GM12864 (cell line): ENCODE measurements at places on chromosomes 13 and 19.

DNA sequence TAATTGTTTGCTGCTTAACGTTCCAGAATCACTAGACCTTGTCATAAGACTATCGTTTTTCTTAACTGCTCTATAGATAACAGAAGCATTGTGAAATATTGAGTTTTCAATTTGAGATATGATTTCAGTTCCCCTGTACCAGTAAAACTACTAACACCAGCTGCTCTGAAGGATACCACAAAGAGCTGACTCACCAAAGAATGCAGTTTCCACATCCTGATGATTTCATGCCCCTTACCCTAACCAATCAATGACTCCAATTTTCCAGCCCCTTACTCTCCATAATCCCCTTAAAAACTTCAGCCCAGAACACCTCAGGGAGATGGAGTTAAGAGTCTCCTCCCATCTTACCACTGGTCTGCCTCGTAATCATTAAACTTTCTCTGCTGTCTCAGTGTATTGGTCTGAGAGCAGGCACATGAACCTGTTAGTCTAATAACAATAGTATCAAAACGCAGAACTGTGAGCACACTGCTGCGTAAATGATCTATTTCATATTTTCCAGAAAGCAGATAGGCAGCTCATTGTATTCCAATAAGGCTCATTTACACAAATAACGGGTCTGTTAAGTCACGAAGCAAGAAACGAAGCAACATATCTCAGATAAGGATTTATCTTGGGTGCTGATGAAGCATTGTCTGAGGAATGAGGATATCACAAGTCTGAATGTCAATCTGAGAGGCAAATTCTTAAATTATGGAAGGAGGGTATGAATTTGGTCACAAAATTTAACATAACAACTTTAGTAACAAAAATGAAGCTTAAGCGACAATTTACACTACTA is 14.1 kb upstream of the CCNA1 start:
- DNase-seq: no peak

DNA sequence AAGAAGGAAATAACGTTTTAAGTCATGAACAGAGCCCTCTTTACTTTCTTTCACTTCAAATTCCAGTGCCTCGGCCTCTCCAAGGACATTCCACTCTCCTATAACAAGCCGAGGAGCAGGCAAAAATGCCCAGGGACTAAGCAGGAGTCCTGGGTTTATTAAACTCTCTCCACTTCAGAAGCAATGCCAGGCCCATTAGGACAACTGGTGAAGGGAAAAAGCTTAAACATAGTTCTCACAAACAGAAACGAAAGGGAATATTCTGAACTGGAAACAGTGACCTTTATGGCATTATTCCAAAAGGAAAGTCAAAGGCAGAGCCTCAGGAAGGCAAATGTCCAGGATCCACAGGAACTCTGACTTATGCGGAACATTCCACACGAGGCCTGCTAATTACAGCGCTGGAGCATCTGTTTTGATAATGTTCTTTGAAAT is 30.9 kb upstream of the MED4 start:
- no peak for DNase-seq

GRCh38 chr13:111919849-111920248 is 147.1 kb upstream of the SOX1 start:
- DNase-seq: no peak

DNA sequence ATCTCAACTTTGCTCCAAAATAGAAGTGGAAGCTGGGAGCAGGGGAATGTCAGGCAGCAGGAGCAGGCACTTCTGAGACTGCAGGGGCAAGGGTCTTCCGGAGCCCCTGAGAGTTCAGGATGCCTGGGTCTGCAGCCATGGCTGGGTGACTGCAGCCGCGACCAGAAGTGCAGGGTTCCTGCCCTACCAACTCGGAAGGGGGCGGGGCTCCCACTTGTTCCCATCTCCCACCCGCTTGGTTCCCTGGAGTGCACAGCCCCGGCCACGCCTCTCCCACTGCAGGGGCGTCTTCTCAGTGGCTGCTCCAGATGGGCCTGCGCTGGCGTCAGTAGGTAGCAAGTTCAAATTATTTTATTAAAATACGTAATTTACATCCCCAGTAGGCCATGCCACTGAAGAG is 1631.7 kb downstream of the OLFM4 start:
- no peak for DNase-seq
